Fibroblast of lung (primary cell): ENCODE measurements at places on chromosomes 7 and 10. TPM values are rescaled to one million over a fixed set of nuclear protein-coding genes. Genes with fewer than 3 reads are reported as not detected.
A peak's percentile ranks its signal among the peaks of the same experiment; 100 is the strongest.

DNA sequence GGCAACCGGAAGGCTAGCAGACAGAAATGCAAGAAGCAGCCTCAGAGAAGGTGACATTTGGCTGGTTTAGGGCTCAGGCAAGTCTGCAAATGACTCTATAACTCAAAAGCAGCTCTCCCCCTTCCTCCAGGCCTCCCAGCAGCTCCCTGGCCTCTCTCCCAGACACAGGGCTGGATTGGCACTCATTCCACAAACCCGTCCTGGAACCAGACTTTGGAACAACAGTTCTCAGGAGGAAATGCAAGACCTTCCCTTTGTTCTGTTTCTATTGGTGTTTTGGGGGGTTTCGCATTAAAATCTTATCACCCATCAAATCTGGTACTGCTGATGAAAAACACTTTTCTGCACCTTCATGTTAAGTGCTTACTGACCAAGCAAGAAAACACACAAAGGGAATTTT is 40.3 kb upstream of the EFCAB10 start:
- no peak overlapping the region for H3K27ac ChIP-seq
- no peaks in the 10 kb centered on the region for H3K4me1 ChIP-seq
- H3K4me3 ChIP-seq, result no peak overlapping the region
- DNase-seq, result peak; percentile 65
- H3K36me3 ChIP-seq, result no peaks in the 10 kb centered on the region

GRCh38 chr10:112122827-112123226 is 60.7 kb downstream of the GPAM start:
- no peak for DNase-seq
- H3K36me3 ChIP-seq, result no peaks in the 10 kb centered on the region
- no peak overlapping the region for H3K4me3 ChIP-seq
- no peaks in the 10 kb centered on the region for H3K4me1 ChIP-seq
- no peak overlapping the region for H3K27ac ChIP-seq
- peaks cover 2% of the 10 kb centered on the region for H3K27me3 ChIP-seq

- H3K27ac ChIP-seq, result peak overlapping the region; percentile 96
- H3K4me1 ChIP-seq, result peaks cover 4% of the 10 kb centered on the region
- H3K27me3 ChIP-seq, result no peaks in the 10 kb centered on the region
- H3K4me3 ChIP-seq, result peak overlapping the region; percentile 65
- DNase-seq, result no peak
- H3K36me3 ChIP-seq, result no peaks in the 10 kb centered on the region
Measured at GRCh38 chr10:31033147-31033546, 1.5 kb upstream of the ZNF438 start.

GRCh38 chr10:75018251-75018650 is 93.2 kb upstream of the SAMD8 start:
- peaks cover 4% of the 10 kb centered on the region for H3K4me1 ChIP-seq
- H3K27ac ChIP-seq, result no peak overlapping the region
- no peaks in the 10 kb centered on the region for H3K27me3 ChIP-seq
- H3K4me3 ChIP-seq, result no peak overlapping the region

- H3K27me3 ChIP-seq, result no peaks in the 10 kb centered on the region
- no peak overlapping the region for H3K27ac ChIP-seq
- H3K4me3 ChIP-seq, result no peak overlapping the region
- no peak for DNase-seq
Measured at GRCh38 chr7:30848121-30848855, 63.4 kb upstream of the AQP1 start.

DNA sequence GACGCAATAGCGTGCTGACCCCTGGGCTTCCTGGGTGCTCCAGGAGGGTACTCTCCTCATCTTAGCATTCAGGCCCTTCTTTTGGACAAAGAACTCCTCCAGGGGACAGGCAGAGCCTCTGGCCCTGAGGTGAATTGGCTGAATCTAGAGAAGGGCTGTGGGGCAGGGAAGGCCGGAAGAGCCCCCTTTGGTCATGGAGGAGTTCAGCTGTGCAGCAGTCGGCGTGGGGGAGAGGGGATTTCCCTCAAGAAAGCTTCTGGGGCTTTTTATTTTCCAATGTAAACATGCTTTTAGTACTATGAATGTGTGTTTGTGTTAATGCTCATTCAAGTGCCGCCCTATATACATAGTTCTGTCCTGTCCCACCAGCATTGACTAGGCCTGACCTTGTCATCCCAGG is 38.8 kb downstream of the FIGNL1 start:
- H3K27me3 ChIP-seq, result peaks cover 3% of the 10 kb centered on the region
- no peak for DNase-seq
- H3K4me3 ChIP-seq, result no peak overlapping the region
- no peaks in the 10 kb centered on the region for H3K4me1 ChIP-seq
- H3K36me3 ChIP-seq, result no peaks in the 10 kb centered on the region
- no peak overlapping the region for H3K27ac ChIP-seq

- H3K4me1 ChIP-seq, result no peaks in the 10 kb centered on the region
- H3K36me3 ChIP-seq, result no peaks in the 10 kb centered on the region
- H3K27me3 ChIP-seq, result no peaks in the 10 kb centered on the region
- DNase-seq, result peak; percentile 17
Measured at GRCh38 chr10:114024876-114025610, 18.6 kb upstream of the ADRB1 start.

- peak; percentile 84 for DNase-seq
- H3K4me1 ChIP-seq, result peaks cover 9% of the 10 kb centered on the region
- H3K27me3 ChIP-seq, result no peaks in the 10 kb centered on the region
- H3K36me3 ChIP-seq, result no peaks in the 10 kb centered on the region
Measured at GRCh38 chr10:71218046-71218650, 5.8 kb downstream of the UNC5B start.

ELFN1 gene
- total RNA-seq, result 0.33 and 0.51 TPM in 2 replicates

DNA sequence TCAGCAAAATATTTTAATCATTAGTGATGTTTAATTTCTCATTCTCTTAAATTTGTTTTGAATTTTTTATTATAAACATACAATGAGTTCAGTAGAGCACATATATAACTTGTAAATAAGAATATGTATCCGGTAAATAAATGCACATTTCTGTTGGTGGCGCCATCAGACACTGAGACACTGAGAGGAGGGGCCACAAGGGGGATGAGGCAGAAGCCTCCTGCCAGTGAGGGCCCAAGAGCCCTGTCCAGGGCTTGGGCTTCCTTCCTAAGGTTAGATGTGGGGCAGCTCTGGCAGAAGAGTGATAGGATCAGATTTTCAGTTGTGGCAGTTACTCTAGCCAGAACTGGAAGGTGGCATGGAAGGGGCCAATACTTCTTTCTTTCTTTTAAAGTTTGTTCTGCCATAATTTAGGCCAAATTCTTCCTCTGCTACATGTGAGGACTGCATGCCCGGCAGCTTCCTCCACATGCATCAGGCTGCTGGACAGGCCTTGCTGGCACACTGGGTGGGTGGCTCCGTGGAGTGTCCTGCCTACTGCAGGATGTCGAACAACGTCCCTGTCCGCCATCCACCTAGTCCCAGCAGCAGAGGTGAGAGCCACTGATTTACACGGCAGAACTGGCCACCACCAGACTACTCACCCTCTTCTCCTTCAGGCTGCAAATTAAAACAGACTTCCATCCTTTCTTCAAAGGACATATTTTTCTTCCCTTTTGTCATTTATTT is 13.2 kb downstream of the PTPRN2 start:
- no peak overlapping the region for H3K4me3 ChIP-seq
- H3K27ac ChIP-seq, result no peak overlapping the region
- no peak for DNase-seq
- H3K27me3 ChIP-seq, result no peaks in the 10 kb centered on the region

DNA sequence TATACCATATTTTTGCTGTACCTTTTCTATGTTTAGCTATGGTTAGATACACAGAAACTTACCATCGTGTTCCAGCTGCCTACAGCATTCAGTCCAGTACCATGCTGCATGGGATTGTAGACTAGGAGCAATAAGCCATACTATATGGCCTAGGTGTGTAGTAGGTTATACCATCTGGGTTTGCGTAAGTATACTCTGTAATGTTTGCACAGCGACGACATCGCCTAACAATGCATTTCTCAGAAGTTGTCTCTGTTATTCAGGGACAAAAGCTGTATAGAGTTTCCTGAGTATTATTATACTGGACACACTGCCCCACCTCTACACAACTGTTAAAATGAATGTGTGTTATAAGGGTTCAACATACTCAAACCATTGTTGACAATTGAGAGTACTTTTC is 93.8 kb upstream of the MKI67 start:
- no peaks in the 10 kb centered on the region for H3K4me1 ChIP-seq
- no peak overlapping the region for H3K27ac ChIP-seq
- no peaks in the 10 kb centered on the region for H3K36me3 ChIP-seq
- no peaks in the 10 kb centered on the region for H3K27me3 ChIP-seq
